ENCODE measurements at places on chromosomes 4 and X. TPM values are rescaled to one million over a fixed set of nuclear protein-coding genes. Genes with fewer than 3 reads are reported as not detected.
A peak's percentile ranks its signal among the peaks of the same experiment; 100 is the strongest.

GRCh38 chrX:82163701-82164100, 961.8 kb downstream of the SH3BGRL start:
- DNase-seq, result no peak

Gene TCEAL5
- total RNA-seq, result not detected

Gene GYG2
- total RNA-seq, result not detected

GRCh38 chrX:120419463-120419862, 49.6 kb downstream of the LAMP2 start:
- DNase-seq, result peak; percentile 12

Gene TRO
- total RNA-seq, result 5.2 TPM

GRCh38 chrX:7242613-7243012, 94.7 kb upstream of the PUDP start:
- DNase-seq, result no peak

Gene ZAR1
- total RNA-seq, result not detected

Data from activated CD8-positive, alpha-beta T cell treated with anti-CD3 and anti-CD28 coated beads for 36 hours (primary cell).